HCT116 (cell line): ENCODE measurements at places on chromosomes 5 and 9.

DNA sequence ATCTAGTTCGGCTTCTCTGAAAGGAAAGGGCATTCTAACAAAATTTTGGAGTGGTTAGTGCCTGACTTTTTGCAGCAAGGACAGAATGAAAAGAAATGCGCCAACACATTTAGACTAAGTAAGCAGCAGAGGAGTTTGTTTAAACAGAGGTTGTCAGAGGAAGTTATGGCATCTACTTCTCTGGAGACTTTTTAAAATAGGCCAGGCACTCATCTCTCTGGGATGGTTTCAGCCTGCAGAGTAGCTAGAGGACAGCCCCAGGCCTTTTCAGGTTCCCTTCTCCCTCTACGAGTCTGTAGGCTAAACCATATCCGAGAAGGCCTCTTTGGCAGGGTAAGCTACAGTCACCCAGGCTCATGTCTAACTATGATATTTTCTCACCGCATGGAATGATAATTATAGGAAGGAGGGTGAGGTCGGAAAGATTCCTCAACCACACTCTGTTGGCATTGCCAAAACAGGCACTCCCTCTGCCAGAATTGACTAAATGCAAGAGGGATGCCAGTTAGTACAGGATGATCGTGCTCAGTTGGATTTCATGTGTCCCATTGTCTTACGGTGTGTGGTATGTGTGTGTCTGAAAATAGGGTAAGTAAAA is 1.4 kb upstream of the CTXN3 start:
- DNase-seq: no peak

DNA sequence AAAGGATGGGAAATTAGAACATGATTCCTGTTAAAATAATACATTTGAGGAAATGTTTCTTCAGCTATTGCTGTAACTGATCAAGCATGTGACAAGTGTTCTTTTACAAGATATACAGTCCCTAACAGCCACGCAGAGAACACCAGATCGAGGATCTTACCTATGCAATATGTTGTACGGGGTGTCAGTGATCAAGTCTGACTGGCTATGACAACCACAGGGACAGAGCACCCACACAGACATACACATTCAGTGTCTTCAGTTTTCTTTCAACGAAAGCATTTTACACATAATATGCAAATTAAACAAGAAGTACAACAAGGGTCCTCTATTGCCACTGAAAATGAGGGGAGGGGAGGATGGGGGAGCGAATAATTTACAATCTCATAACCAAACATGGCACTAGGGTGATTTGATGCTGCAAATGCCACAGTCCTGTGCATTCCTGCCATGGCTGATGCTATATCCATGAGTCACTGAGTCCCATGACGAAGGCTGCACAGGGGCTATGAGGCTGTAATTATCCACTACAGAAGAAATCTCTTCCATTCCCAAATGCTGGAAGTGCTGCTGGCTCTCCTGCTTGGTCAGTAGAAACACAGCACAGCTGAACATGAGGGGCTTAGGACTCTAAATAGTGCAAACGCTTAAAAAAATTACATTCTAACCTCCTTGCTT is 118.2 kb downstream of the KLHL3 start:
- no peak for DNase-seq

DNA sequence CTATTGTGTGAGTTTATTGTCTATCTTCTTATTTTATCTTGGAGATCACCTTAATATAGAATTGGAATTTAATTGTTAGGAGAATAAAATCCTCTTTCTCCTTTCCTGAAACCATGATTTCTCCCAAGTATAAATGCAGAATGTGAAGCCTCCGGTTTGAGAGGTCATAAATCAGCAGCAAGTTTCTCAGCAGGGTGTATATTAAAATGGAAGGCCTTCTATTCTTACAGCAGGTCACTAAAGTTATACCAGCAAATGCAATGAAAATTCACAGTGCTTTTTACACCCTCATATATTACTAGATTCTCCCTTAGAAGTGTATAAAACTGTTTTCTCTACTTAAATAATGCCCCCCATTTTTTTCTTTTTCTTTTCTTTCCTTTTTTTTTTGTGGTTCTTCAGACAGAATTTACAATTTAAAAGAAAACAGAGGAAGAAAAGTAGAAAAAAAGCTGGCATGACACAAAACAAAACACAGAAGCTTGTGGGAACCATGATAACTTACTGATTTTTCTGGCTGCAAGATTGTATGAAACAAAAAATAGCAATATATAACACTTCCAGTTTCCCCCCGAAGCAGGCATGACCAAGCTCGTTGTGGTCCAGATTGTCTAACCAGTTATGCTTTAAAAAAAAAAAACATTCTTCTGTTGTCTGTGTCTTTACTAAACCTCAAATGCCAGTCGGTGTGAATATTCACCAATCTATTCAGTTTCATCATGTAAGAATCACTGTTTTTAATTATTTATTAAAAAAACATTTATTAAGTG is 211.2 kb downstream of the RAB3C start:
- no peak for DNase-seq

- no peak for DNase-seq
These were observed 407.2 kb upstream of the CLINT1 start for GRCh38 chr5:158265931-158266700.

- no peak for DNase-seq
These were observed 88.6 kb downstream of the LMX1B start for GRCh38 chr9:126702151-126703001.

- DNase-seq: no peak
These were observed 349.6 kb upstream of the IRX2 start for GRCh38 chr5:3100921-3101551.

- DNase-seq: peak; percentile 48
These were observed 127.1 kb downstream of the TRIO start for GRCh38 chr5:14270209-14270702.

DNA sequence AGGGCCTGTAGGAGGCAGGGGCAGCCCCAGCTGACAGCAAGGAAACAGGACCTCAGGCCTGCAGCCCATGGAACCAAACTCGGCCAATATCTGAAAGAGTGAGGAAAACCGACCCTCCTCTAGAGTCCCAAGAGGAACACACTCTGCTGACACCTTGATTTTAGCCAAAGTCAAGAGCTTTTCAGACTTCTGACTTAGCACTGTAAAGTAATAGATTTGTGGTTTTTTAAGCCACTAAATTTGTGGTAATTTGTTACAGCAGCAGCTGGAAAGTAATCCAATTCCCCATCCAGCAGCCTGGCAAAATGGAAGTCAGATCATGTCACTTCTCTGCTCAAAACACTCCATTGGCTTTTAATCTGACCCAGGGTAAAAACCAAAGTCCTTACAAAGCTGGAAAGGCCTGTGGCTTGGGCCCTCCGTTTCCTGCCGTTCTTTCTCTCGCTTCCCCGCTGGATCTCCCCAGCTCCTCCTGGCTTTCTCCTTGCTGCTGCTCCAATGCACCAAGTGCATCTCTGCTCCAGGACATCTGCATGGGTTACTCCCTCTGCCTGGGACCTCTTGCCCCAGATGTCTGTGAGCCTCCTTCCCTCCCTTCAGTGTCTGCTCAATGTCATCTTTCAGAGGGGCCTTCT is 79.0 kb downstream of the C5orf15 start:
- no peak for DNase-seq

DNA sequence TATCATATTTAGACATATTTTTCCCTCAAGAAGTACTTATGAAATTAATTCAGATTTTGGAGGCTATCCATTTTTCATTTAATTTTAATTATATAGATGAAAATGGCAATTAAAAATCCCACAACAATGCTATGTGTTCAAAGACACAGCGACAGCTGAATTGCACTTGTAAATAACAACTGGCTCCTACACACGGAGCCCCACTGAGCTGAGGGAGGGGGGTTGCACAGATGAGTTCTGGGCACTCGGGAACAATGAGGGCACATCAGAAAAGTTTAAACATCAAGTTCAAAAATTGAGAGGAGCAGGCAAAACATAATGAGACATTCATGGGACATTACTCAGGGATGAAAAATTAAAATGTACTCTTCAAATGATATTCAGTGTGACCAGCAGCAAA is 104.9 kb downstream of the MARCHF3 start:
- DNase-seq: no peak

DNA sequence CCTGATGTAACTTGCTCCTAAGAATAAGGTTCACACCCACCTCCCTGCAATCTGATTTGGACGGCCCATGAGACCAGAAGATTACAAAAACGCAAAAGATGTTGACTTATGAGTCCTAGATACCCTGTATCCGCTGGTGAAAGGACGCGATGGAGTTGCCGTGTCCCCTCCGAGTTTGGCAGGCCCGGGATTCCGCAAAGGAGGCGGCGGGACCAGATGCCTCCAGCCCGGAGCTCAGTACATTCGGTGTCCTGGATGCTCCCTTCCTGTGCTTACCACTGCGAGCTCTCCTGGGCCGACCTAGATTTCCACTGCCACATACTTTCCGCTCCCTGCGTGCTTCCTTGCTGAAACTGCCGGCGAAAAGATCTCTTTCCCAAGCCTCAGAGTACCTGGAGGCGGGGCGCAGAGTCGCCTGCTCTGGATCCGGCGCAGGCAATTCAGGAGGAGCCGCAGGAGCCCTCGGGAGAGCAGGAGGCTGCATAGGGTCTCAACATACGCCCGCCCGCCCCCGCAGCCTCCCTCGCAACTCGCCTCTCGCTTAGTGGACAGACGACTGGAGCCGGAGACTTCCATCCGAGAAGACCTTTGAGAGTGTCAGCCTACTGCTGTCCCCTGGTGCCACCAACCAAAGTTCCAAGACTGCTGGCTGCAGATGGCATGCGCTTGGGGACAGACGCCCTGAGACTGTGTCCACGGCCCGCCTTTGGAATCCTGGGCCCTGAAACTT is 39.8 kb downstream of the ANXA2R start:
- DNase-seq: no peak

DNA sequence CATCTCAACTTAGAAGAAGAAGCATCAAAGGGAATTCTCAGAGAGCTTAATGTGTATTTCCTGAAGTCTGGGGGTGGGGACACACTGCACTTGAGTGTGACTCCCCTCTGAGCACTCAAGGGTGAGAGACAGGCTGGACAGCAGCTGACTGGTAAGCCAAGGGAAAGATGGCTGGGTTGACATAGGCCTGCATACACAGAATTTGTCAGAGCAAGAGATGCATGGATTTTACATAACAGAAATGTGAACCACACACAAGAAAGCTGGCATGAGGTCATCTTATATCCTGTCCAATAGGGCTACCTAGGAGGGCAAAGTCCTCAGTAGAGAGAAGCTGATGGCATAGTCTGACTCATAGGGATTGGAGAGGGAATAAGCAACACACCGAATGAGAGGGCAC is 114.3 kb upstream of the EPB41L4A start:
- DNase-seq: peak; percentile 21

- no peak for DNase-seq
These were observed at the start of gene LAMC3 for GRCh38 chr9:131008909-131009618. TSS of gene LAMC3 (plus strand) at chr9:131009174. CDS start at chr9:131009215, 41 bp downstream.

DNA sequence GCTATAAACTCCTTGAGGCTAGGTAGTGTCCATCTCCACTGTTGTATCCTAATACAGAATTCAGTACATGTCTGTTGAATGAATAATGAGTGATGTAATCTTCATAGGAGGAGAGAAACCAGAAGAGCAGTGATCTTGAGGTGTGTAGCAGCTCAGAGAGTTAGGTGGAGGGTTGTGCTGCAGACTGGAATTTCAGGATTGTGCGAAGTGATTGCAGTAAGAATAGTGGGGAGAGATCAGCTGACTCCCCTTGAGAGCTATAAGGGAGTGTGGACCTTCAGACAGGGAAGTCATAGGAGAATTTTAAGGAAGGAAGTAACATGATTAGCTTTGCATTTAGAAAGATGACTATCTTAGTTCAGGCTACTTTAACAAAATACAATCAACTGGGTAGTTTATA is 4.4 kb downstream of the SNX24 start:
- no peak for DNase-seq

DNA sequence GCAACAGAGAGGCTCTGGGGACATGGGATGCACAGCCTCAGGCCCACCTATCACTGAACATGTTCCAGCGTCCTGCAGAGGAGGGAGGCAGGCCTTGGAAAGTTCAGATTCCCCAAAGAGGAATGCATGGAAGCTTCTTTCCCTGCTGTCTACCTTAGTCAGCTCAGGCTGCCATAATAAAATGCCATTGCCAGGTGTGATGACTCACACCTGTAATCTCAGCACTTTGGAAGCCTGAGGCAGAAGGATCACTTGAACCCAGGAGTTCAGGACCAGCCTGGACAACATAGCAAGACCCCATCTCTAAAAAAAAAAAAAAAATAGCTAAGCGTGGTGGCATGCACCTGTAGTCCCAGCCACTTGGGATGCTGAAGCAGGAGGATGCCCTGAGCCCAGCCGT is 24.5 kb upstream of the TOR1B start:
- DNase-seq: no peak

GRCh38 chr5:107342371-107342770 is 328.4 kb downstream of the EFNA5 start:
- DNase-seq: no peak

DNA sequence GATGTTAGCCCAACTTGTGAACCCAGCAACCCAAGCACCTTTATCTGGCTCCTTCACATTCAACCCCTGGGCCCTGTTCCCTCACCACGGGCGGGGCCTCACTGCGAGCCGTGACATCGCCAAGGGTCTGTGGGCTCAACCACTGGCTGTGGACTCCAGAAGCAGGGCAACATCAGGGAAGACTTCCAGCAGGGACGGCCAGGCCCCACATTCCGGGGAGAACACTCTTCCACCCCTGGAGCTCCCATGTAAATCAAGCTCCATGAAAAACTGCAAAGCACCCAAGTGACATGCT is 175.3 kb downstream of the ERCC6L2 start:
- DNase-seq: no peak

DNA sequence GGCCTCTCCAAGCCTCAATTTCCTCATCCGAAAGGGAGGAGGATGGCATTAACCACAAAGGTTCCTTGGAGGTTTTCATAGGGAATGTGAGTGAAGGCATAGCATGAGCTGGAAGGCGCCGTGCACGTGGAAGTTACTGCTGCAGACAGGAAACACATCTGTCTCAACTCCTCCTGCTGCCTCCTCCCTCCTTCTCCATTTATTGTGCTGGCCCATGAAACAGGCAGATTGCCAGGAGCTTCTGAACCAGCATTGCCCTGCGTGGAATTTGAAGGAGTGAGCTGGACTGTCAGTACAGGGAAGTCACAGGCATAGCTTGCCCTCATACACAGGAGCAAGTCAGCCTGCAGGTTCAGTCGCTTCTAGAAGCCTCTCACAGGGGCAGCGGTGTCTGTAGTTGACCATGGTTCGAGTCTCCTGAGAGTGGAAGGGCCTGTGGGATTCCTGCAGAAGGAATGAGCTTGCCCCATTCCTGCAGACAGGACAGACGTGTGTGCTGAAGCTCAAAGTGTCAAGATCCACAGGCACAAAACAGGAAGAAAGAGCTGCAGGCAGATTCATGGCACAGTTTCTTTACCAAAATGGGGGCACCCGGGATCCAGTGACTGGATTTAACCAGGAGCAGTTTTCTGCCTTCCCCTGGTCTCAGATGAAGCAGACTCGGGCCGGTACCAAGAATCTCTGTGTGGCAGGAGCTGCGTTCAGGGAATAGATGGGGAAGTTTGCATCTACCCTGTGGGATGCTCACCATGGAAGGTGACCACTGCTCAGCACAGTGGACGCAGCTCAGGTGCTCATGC is 48.7 kb upstream of the CTSL start:
- no peak for DNase-seq

DNA sequence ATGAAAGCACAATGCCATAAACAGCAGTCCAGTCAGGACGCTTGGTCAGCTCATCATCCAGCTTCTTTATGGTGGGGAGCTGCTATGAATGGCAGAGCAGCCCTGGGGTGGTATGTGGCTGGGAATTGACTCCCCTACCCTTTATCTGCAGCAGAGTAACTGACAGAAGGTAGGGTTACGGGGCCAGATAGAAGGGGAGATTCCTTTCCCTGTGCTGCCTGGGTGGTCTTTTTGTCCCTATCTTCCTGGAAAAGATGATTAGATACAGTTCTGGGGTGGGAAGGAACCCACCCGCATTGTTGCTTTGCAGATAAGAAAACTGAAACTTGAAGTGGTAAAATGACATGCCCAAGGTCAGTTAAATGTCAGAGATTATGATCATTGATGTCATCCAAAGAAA is 405.5 kb downstream of the ARHGEF28 start:
- no peak for DNase-seq
